ENCODE measurements at places on chromosomes 3 and 15.

DNA sequence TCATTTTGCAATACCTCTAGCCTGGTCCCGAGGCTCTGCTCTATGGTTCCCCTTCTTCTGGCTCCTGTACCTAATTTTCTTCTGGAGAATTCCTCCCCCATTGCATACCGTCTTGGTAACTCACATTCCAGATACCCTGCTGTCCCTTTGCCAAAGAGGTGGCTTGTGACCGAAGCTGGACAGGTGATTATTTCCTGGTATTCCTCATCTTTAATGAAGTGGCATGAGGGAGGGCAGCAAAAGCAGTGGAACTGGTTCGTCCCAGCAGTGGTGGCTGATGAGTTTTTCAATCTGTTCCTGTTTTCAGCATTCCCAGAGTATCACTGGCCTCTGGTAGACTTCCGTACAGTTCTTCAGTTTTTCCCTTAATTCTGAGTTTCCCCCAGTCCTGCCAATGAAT lies 186.2 kb upstream of the CADPS start:
- no peak for DNase-seq

DNA sequence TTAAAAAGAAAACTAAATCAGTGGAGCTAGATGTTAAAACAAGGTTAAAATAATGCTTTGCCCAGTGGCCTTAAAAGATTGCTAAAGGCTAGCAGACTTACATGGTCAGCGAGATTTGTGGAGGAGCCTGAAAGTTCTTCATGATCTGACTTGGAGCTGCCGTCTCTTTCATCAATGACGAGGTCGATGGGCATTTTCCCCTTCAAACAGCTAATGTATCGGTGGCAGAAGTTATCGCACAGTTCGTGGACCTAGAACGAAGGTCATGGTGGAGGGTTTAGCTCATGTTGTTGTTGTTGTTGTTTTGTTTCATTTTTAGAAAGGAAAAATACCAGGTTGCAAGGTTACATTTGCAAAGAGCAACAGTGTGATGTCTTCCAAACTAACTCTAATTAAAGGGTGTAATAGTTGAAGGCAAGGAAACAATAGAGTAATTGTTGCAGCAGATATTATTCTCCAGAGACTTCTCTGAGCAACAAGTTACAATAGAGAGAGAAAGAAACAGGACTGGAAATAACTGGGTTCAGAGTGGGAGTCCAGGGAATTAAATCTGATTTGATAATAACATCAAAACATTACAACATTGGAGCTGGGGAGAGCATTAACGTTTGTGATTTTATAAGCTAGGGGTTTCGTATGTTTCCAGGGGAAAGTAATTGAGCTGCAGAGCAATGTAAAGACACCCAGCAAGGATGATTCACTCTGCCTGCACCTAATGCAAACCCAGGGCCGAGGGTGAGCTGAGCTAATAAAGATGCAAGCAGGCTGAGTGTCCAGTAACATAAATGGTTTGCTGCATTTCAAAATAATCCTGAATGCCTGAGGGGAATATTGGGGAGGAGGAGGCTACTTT lies 6.6 kb downstream of the MEIS2 start:
- no peak for DNase-seq

GRCh38 chr15:98398056-98398455 lies 250.3 kb upstream of the IGF1R start:
- DNase-seq = no peak

- DNase-seq = no peak
Observed at GRCh38 chr3:195221015-195221853, 49.7 kb downstream of the XXYLT1 start.

- no peak for DNase-seq
Observed at GRCh38 chr15:69661871-69662644, 209.4 kb downstream of the RPLP1 start.

DNA sequence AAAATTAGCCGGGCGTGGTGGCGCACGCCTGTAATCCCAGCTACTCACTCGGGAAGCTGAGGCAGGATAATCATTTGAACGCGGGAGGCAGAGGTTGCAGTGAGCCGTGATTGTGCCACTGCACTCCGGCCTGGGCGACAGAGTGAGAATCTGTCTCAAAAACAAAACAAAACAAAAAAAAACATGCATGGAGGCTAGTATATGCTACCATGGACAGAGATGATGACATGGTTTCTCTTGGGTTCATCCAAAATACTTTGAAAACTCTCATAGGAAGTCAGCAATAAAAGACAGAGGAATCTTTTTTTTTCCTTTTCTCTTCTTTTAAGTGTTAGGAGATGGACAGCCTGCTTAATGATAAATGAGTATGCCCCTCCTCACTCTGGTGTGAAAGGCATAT lies 137.7 kb upstream of the MB21D2 start:
- no peak for DNase-seq

DNA sequence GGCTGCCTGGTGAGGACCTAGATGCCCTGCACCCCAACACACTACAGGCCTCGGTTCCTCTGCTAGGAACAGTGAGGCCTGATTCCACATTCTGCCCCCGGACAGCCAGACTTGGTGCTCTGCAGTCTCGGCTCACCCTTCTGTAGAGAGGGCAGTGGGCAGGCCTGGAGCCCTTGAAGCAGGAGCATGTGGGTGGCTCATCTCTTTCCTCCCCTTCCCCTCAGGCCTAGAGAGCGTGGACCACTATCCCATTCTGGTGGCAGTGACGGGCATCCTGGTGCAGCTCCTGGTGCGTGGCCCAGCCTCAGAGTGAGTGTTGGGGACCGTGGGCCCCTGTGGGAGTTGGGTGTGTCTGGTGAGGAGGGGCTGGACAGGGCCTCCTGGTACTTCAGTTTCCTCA lies 3.3 kb downstream of the AMIGO3 start:
- no peak for DNase-seq

GRCh38 chr15:28896951-28897350 lies 11.2 kb downstream of the APBA2 start:
- DNase-seq = no peak

DNA sequence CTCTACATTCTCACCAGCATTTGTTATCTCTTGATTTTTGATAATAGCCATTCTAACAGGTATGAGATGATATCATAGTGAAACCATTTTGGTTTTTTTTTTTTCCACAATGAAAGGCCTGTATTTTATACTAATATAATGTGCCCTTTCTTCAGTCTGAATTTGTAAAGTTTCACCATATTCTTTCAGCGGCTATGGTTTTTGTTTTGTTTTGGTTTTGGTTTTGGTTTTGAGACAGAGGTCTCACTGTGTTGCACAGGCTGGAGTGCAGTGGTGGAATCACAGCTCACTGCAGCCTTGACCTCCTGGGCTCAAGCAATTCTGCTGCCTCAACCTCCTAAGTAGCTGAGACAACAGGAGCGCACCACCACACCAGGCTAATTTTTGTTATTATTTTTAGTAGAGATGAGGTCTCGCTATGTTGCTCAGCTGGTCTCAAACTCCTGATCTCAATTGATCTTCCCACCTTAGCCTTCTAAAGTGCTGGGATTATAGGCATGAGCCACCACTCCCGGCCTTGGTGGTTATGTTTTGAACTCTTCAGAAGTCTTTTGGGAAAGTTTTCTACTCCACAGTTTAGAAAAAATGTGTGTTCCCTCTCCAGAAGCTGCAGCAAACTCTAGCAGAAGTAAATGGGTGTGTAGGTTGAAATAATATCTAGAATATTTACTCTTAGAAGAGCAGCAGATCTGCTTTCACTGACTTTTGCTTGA lies 110.2 kb upstream of the UMPS start:
- no peak for DNase-seq

DNA sequence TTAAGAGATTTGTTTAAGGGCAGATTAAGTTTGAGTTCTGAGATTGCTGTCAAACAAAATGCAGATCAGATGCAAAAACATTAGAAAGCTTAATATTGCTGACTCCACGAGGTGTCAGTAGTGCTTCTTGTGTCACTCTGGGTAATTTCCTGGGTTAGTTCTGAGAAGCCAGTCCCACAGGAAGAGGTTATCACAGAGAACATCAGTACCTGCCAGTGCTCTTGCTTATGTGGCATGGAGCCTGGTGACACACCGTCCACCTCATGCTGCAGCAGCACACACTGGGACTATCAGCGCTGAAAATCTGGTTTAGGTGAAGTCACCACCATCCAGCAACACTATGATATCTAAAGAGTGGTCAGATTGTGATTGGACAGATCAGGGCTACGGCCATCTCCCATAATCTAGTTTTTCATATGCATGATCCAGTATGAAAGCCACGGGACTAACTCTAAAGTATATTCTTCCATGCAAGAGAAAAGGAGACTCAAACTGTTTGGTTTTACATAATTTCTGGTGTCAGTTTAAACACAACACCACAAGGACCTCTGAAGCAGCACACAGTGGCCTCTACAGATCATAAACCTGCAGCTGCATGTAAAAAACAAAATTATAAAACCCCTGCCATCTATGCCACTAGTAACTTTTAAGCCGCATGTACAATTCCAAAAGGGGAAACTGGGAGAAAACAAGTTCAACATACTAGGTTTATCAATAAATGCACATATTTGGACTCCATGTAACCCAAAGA lies 36.1 kb upstream of the MYO5C start:
- no peak for DNase-seq

Measured in WTC11 (cell line).